ENCODE measurements at places on chromosomes 3 and 15.

- no peak for DNase-seq
Observed at GRCh38 chr3:32443478-32443877, 51.8 kb downstream of the CMTM7 start.

DNA sequence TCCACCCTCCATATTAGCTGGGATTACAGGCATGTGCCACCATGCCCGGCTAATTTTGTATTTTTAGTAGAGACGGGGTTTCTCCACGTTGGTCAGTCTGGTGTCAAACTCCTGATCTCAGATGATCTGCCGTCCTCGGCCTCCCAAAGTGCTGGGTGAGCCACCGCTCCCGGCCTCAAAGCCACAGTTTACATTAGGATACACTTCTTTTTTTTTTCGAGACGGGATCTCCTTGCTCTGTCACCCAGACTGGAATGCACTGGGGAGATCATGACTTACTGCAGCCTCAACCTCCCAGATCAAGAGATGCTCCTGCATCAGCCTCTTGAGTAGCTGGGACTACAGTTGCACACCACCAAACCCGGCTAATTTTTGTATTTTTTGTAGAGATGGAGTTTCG, 2.5 kb upstream of the NR1D2 start:
- no peak for DNase-seq

- no peak for DNase-seq
Observed at GRCh38 chr3:12793701-12794100, 2.8 kb upstream of the CAND2 start.

DNA sequence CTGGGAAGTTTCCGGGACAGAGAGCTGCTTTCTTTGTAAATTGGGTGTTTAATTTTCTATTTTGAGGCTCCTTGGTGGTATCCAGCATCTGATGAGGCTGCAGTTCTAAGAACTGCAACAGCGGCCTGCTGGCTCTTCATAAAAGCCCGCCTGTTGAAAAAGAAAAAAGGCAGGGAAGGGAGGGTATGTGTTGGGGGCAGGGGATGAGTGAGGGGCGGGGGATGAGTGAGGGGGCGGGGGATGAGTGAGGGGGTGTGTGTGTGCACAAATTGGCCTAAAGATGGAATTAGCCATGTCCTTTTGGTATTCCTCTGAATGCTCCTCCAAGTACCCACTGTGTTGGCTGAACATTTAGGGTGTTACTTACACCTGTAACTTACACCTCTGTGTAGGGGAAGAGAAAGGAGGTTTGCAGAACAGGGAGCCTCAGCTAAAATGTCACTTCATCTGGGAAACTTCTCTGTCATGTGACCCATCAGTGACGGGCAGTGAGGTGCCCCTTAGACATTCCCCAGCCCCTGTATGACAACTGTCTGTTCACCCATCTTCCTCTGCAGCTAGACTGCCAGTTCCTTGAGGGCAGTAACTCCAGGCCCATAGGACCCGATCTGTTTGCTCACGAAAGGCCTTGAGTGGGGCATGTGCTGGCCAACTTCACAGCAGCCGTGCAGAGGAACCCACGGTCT, 57.6 kb downstream of the LRIG1 start:
- no peak for DNase-seq

- DNase-seq = no peak
Observed at GRCh38 chr15:95290176-95290974, 1040.1 kb upstream of the NR2F2 start.

DNA sequence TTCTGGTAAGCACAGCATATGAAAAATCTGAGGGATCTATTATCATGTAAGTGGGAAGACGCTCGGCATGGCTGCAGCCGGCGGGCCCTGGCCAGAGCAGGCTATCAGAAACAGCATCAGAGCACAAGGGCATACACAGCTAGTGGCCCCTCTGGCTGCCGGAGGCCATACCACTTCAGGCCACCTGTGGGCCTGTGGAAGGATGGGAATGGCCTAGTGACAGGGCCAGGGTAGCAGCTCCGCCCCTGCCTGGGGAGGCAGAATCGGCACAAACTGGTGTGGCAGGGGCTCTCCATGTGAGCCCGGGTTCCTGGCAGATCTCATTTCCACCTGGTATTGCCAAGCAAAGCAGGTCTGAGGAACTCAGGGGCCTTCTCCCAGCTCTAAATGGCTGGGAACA, 46.4 kb downstream of the SH3BP5 start:
- DNase-seq = no peak

DNA sequence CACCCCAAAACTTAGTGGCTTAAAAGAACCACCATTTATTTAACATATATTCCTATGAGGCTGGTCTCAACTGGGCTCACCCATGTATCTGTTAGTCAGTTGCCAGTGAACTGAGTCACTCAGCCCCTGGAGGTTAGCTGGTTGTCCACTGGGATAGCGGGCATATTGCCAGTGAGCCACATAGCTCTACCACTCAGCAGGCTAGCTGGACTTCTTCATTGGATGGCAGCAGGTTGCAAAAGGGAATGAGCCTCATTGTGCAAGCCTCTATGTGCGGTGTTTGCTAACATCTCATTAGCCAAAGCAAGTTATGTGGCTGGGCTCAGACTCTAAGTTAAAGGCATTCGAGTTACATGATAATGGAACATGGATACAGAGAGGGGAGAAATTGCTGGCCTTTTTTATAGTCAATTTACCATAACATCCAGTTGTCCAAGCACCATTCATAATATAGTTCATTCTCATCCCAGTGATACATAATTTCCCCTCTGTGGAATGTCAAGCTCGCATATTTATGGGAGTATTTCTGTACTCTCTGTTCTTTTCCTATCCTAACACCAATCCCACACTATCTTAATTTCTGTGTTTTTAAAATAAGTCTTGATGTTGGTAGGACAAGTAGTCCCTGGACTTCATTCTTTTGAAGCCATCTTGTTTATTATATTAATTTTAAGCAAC, 8.7 kb downstream of the BTD start:
- DNase-seq = peak; percentile 96

- no peak for DNase-seq
Observed at GRCh38 chr3:43175541-43175940, 69.7 kb upstream of the POMGNT2 start.

DNA sequence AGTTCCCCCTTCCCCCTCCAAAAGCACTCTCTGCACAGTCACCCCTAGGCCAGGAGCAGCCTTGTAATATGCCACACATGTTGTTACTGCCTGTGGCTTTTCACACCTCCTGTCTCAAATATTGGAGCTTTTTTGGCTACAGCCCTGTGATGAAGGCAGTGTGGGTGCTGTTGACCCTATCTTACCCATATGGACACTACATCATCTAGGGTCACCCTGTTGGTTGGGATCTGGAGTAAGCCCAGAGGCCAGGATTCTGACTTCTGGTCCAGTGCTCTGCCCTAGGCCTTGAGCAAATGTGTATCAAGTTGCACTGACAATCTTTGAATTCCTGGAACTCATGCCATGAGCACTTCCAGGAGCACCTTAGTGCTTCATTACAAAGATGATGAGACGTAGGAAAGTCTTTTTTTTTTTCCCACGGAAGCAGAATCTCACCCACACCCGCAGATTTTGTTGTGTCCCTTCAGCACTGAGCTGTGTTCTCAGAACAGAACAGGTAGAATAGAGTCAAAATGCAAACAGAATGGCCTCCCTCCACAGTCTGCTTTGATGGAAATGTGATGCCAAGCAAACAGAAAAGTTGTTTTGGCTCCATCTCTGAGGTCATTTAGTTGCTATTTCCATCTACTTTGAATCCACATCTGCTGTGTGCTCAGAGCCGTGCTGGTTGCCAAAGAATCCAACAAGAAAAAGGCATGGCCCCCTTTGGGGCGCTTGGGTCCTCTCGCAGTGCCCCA, 49.6 kb downstream of the SMAD3 start:
- DNase-seq = no peak

DNA sequence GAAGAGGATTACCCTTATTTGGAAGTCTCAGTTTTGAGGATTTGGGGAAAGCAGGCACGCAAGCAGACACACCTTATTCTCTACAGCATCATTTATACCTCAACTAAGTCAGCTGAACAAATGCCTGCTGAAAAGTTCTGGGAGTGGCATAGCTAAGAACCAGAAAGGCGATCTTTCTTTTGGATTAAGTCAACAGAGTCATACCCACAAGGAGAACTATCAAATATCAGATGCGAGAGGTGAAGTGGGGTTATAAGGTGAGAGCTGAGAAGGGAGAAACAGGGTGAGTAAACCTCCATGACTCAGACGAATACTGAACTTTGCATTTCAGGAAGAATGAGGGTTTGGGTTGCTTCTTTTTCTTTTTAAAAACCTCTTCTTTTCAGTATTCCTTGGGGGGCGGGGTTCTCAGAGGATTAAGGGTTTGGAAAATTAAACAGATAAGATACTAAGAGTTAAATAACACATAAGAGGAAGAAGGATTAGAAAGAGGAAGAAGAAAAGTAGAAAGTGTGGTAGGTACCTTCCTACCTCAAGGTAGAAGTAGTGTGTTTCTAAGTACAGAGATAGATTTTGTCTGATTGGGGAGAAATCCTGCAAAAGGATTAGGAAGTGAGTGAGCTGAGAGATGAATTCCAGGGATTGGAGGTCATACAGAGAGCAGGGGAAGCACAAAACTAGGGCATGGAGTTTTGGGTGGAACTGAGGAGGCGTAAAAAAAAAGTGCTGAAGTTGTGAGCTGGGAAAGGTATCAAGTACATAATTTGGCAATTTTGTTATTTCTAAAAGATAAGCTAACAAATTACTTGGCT, 41.3 kb upstream of the ICE2 start:
- DNase-seq = no peak
